ENCODE measurements at places on chromosomes 7 and 10.

- DNase-seq: no peak
Observed at GRCh38 chr7:134468054-134468453, 9.2 kb upstream of the AKR1B1 start.

DNA sequence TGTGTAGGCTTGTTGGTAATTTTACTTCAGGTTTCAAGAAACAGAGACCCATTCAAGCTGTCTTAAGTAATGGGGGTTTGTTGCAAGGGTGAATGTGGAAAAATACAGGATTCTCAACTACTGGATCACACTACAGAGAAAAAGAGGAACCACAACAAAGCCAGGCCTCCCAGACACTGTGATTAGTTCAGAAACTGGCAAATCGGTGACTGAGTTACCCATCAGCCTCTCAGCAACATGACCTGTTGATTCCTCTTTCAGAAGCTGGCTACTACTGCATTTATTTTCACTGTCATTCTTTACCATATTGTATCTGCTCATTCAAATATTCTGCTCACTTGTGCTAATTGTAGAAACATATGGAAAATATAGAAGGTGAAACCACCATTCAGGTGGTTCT, 16.0 kb downstream of the CCDC71L start:
- DNase-seq: no peak

DNA sequence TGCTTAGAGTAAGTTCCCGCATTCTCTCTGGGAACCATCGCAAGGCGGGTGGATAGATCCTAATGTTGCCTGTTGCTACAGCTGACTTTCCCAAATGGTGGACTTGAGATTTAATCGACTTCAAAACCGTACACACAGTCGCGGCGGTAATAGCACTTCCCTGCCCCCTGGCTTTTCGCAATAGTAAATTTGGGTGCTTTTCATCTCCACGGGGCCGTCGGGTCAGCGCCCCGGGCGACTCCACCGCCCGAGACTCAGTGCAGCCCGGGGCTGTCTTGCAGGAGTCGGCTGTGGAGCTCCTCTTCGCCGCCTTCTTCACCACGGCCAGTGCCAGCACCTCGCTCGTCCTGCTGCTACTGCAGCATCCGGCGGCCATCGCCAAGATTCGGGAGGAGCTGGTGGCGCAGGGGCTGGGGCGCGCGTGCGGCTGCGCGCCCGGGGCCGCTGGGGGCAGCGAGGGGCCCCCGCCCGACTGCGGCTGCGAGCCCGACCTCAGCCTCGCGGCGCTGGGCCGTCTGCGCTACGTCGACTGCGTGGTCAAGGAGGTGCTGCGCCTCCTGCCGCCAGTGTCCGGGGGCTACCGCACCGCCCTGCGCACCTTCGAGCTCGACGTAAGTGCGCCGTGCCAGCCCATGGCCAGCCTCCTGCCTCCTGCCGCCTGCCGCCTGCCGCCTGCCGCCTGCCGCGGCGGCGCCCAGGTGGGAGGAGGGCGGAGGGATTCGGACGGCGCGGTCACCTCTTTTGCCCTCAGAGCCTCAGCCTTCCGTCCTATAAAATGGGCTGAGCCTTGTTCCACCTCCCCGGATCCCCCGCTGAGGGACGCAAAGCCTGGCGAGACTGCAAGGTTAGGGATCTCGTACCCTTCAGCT, 5.3 kb downstream of the CYP26C1 start:
- no peak for DNase-seq

GRCh38 chr10:95403700-95404461, 113.1 kb upstream of the PDLIM1 start:
- DNase-seq: no peak

- no peak for DNase-seq
Observed at GRCh38 chr7:69134316-69134715, 464.0 kb upstream of the AUTS2 start.

DNA sequence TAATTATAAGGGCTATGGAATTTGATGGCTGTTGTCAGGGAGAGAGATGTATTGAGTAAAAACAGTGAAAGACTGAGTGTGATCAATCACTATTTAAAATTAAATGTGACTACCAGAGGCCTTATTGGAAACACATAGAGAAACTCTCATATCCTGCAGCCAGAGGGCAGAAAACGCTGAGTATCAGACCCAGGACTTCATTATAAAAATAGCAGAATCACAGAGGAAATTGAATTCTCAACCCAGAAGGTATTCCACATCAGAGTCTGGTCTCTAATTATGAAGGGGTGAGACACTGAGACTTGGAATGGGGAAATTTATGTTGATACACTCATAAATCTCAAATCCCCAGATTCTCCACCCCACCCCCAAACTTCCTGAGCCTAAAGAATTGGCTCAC, 69.5 kb upstream of the IL6 start:
- DNase-seq: no peak

DNA sequence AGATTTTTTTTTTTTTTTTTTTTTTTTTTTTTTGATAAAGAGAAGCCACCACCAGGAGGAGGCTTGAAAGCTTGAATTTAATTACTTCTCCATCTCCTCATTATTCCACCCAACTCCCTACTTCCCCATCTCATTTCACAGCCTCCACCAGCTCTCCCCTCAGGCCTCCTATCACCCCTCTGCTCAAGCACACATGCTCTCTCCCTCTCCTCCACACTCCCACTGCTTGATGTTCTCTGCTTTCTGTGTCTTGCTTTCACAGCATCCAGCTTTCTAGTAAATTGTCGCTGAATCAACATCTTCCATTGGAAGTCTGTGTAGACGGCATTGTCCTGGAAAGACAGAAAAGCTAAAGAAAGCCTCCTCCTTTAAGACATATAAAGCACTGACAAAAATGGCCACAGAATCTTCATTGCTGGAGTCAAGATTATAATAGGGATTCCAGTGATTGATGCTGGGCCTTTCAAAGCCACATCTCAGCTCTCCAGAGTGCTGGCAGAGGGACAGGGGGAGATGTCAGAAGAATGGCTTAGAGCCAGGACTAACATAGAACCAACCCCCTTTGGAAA, 58.3 kb downstream of the DOCK4 start:
- no peak for DNase-seq

DNA sequence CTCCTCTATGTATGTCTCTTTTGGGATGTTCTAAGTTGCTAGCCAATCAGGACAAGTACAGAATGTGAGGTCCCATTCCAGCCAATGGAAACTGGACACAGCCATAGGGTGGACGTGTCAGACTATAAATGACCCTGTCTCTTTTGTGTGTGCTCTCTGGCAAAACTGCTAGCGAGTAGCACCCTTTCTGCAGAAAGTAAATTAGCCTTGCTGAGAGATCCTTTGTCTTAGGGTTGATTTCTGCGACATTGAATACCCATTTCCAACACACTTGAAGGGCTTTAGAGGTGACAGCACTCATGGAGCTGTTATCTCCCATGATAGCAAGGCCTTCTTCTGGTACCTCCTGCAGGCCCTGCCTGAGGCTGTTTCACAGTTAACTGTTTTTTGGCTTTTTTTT, 107.5 kb downstream of the CCNY start:
- DNase-seq: no peak

DNA sequence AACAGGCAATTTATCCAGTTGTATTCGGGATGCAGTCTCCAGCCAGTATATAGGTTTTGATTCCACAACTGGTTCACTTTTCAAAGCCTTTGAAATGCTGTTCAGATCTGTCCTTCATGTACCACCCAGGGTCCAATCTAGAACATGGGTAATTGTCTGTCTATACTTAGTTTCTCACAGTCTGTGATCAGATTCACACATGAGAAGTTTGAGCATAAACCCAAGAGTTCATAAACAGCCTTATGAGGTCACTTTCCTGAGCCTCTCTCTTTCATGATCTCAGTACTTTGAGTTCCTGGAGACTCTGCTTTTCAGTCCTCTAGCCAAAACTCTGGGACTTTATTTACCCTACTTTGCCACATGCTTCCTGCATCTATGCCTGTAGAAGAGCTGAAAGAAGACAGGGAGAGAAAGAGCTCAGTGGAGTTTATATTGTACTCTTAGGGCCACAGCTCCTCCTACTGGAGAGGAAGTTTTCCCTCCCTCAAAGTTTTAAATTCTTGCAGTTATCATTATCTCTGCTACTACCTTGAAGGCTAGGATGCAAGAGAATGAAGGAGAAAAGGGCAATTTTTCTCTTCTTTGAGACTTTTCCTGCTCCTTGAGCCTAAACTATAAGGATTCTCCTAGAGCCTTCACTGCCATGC, 172.0 kb downstream of the ZEB1 start:
- DNase-seq: peak; percentile 2

DNA sequence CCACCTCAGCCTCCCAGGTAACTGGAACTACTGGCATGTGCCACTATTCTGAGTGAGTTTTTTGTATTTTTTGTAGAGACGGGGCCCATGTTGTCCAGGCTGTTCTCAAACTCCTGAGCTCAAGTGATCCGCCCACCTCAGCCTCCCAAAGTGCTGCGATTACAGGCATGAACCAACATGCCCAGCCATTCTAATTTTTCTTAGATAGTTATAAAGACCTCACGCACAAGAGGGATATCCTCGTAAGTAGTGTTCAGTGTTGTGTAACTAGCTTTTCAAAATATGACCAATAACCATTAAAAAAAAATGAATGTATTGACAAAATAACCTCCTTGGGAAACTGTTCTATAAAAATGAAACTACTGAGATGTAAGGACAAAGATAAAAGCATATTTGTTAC, 90.5 kb upstream of the FERD3L start:
- no peak for DNase-seq

DNA sequence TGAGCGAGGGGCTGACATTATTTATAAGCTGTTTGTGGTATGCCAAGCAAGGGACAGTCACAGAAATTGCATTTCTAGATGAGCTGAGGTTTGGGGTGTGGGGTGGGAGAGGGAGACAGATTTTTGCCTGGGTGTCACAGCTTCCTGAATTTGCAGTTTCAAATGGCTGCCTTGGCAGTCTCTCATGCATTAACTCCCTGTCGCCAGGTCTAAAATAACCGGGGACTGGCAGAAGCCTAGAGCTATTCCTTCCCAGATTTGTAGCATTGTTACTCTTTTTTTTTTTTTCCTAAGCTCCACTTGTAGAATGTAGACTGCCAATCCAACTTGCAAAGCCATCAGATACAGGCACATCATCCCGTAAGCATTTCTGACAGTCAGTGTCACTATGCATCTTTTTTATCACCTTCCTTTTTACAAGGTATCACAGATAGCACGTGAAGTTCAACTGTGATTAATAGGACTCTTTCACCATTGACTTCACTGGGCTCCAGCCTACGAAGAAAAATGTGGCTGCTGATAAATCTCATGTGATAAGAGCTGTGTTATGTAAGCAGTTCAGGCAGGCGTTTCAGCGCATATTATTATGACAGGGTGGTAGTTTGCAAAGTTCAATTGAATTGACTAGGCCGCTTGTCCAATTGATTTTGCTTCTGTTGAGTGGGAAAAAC, 130.7 kb upstream of the CELF2 start:
- no peak for DNase-seq

DNA sequence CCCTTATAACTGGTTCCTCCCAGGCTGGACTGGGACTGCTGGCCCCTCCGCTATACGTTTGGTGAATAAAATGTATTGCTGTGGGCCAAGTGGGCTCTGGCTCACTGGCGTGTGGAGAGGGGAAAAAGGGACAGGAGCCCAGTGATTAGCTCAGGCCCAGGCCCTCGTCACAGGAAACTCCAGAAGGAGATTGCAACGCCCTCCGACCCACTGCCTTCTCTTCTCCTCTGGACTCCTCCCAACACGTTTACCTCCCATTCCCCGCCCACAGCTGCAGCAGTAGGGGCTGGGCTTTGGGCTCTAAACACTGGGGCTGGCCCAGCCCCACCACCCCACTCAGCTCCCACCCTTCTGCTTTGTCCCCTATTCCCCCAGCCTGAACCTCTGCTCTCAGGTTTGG, 173.9 kb downstream of the NEURL1 start:
- DNase-seq: no peak

DNA sequence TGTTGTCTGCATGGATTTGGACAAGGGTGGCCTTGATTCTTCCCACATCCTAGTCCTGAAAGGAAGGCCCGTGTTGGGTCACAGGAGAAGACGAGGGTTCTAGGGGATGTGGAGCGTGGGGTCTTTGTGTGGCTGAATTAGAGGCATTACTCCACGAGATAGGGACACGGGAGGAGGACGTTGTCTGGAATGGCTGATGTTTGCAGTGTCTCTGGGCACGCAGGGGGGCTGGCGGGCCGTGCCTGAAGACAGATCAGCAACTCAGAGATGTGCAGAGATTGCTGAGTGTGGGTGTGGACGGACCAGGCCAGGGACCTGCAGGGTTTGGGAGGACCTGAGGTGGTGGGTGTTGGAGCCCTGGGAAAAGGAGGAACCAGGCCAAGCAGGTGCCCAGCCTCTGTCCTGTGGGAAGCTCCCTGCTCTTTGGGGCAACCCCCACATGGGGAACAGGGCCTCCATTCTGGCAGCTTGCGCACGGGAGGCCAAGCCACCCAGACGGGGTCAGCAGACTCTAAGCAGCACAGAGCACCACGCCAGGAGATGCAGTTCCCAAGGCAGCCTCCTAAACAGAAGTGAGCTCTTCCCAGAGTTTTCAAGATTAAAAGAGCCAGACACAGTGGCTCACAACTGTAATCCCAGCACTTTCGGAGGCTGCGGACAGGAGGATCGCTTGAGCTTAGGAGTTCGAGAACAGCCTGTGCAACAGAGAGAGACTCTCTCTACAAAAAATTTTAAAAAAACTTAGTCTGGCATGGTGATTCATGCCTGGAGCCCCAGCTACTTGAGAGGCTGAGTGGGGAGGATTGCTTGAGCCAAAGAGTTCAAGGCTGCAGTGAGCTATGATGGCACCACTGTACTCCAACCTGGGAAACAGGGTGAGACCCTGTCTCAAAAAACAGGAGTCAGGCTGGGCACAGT, 71.0 kb upstream of the GTF2I start:
- peak; percentile 43 for DNase-seq

DNA sequence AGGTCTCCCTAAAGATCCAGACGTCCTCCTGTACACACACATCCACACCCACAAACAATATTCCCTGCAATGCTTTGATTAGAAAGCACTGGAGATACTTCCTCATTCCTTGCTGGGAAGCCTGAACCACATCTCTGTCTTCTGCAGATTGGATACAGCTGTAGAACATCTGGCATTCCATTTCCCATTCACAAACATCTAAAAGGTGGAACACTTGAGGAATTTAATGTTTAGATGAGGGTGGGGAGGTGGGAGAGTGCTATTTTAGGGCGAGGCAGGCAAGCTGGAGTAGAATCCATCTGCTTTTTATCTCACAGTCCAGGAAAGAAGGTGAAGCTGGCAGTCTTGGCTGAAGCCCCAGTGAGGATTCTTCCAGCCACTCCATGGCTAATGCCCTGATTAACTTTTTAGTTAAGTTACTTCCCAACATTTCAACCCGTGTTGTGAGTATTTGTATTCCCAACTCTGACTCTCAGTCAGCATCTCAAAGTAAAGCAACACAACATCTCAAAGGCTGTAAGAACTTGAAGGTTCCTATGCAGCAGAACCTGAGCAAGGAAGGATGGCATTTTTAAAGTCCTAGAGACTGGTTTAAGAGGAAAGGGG, 46.1 kb downstream of the CYTH3 start:
- peak; percentile 35 for DNase-seq

All from right kidney (tissue), 9 donors.